NCI-H2171 treated with DMSO at 0.1 percent for 48 hours (cell line): ENCODE measurements at places on chromosomes 3 and 15.

- no peak for DNase-seq
Measured at GRCh38 chr3:113057117-113057516, 66.3 kb downstream of the GTPBP8 start.

DNA sequence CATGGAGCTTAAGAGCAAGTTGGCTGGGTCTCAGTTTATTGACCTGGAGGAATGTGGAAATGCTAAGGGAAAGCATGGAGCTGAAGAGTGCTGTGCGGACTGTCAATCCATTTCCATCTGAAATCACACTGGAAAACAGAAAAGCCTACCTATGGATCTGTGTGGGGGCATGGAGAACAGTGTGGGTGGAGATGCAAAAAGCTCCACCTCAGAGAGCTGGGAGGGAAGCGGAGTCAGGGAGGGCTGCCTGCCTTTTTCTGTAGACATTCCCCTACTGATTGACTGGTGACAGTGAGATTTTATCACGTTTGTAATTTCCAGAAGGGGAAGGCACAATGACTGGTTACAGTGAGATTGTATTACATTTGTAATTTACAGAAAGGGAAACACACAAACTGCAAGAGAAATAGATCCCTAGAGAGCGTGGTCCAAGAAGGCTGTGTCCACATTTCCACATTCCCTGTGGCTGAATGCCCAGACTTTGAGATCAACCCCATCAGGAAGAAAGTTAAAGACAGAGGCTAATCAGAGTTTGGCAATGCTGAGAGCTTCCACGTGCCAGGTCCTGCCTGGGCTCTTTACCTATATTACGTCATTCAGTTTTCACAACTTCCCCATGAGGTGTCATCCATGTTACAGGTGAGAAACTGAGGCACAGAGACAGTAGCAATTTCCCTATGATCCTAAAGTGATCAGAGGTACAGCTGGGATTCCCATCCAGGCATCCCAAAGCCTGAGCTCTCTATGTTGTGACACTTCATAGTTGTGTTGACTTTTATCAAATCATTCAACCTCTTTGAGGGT lies 67.7 kb upstream of the NSMCE3 start:
- no peak for DNase-seq

DNA sequence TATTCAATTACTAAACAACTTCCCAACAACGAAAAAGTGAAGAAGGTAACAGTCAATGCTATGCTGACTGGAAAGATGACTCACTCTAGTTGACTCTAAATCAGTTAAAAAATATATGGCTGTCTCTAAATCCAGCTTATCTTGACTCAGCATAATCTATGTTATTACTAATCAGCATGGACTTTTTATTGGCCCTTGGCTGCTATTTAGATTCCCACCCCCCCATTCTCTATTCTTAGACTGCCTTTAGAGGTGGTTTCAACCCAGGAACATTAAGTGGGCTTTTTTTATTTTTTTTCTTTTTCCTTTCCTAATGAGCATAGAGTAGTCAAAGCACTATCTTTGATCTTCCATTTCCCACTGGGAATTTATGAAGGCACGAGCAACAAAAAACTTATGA lies 1.9 kb downstream of the PCOLCE2 start:
- no peak for DNase-seq

GRCh38 chr3:157594413-157594812 lies 91.2 kb upstream of the VEPH1 start:
- peak; percentile 17 for DNase-seq
